ENCODE measurements at places on chromosomes 1 and 21.

- DNase-seq = no peak
Measured at GRCh38 chr1:198772626-198773025, 133.8 kb downstream of the PTPRC start.

GRCh38 chr1:67228791-67229190 lies 62.5 kb downstream of the IL23R start:
- DNase-seq = no peak

DNA sequence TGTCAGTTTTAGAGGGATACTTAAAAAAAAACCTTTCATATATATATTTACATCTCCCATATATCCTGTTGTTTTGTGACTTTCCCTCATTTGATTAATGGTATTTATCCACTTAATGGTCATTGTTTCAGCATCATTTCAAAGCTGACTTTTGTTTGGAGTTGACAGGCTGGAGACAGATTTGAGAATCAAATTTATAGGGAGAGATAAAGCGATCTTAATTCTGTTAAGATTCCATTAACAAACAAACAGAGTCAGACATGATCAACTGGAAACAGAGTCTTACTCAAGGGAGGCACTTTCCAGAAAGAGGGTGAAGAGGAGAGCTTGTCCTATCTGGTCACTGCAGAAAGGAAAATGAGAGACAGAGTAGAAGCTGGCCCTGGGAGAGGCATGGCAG lies 283.4 kb downstream of the TTLL7 start:
- DNase-seq = no peak

GRCh38 chr1:48120621-48121020 lies 101.9 kb upstream of the SLC5A9 start:
- DNase-seq = no peak

DNA sequence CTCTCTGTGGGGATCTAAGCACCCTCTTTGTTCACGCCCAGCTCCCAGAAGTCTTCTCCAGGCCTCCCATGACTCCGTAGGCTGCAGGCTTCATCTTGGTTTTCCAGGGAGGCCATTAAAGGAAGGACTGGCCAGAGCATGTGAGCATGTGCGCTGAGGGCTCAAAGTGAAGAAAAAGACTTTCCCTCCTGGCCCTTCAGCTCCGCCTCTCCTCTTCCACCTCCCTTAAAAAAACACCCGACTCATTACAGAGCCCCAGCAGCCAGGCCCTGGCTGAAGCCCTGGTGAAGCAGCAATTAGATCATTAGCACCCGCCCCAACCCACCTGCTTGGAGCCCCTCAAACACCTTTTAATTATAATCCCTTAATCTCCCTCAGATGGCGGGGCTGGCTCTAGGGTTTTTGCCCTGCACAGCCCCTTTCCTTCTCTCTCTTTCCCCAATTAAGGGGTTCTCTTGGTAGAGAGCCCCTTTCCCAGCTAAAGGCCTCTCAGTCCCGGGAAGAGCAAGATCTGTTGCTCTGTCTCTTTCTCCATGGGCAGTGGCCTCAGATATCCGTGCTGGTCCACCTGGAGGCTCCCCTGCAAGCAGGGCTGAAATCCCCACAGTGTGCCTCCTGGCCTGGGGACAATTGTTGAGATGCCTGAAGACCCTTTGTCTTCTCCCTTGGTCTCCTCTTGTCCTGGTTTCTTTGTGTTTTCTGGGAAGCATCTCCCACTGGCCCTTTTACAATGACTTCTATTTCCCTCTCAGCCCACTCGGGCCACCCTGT lies 30.5 kb downstream of the RHBG start:
- no peak for DNase-seq

DNA sequence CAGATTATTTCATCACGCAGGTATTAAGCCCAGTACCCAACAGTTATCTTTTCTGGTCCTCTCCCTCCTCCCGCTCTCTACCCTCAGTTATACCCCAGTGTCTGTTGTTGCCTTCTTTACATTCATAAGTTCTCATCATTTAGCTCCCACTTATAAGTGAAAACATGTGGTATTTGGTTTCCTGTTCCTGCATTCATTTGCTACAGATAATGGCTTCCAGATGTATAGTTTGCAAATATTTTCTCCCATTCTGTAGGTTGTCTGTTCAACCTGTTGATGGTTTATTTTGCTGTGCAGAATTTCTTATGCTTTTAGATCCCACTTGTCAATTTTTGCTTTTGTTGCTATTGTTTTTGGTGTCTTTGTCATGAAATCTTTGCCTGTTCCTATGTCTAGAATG lies 21.1 kb upstream of the KCNH1 start:
- DNase-seq = no peak

GRCh38 chr1:115771094-115771846 lies 2.8 kb upstream of the CASQ2 start:
- DNase-seq = no peak

DNA sequence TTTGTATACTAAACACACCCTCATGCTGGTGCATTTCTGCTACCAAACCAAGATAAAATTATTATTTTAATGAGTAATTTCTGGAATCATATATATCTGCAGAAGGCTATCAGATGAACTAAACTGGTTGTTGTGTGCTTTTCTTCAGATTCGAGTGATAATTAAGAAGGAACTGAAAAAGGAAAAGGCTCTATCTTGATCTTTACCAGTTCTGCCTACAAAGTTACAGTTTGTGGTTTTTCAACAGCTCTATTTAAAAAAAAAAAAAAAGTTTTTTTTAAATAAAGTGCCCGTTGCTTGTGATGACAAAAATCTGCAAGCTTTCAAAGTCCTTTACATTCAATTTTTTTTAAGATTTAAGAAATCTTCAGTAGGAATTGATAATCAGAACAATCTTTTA lies 13.6 kb downstream of the DENND1B start:
- DNase-seq = no peak

- no peak for DNase-seq
Measured at GRCh38 chr1:153928791-153929341, 6.1 kb upstream of the GATAD2B start.
